Stimulated activated CD8-positive, alpha-beta memory T cell treated with anti-CD3 and anti-CD28 coated beads, Interleukin-7, amount 100 ng/mL, for 48 hours (primary cell): ENCODE measurements at places on chromosomes 6 and 20.

DNA sequence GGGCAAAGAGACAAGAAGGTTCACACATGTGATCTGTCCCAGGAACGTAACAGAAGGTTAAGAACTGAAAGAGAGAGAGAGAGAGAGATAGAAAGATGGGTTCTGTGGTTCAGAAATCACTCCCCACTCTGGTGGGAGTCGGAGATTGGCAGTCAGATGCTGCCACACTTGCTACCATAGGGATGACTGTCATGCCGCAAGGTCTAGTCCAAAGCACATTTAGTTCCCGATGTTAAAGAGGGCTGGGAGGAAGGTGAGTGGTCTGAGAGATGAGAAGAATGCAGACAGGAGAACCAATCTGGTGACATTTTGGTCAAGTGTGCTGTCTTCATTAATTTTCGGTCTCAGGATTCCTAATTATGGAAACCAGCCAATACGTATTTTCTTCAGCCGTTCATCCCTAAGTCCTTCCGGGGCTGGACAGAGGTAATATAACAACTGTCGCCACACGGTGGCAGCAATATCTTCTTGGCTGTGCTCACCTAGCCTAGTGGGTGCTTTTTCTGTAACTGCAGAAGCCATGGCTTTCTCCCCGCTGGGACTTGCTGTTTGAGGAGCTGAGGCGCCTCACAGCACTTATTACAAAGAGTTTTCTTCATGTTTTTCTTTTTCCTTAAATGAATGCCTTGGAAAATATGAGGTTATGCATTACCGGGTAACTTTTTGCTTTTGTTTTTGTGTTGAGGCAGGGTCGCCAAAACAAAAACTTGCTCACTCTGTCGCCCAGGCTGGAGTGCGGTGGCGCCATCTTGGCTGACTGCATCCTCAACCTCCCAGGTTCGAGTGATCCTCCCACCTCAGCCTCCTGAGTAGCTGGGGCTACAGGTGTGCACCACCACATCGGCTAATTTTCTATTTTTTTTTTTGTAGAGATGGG, 46.0 kb downstream of the SLC35D3 start:
- peak; percentile 20 for DNase-seq

DNA sequence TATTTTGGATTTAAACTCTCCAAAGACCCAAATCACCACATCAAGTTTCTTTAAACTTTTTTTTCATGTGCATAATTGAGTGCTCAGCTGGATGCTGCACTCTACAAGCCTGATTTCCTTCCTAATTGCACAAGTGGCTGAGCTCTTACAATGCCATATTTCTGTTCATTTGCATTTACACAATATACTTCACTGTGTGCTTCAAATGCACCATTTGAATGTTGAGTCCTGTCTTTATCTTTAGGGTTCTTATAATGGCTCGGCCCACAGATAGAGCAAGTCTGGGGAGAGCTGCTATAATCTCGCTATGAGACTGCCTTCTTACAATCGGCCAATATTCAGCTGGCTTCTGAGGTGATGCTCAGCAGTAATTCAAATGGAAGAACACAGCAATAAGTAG, 200.6 kb upstream of the MAP3K7 start:
- no peak for DNase-seq

DNA sequence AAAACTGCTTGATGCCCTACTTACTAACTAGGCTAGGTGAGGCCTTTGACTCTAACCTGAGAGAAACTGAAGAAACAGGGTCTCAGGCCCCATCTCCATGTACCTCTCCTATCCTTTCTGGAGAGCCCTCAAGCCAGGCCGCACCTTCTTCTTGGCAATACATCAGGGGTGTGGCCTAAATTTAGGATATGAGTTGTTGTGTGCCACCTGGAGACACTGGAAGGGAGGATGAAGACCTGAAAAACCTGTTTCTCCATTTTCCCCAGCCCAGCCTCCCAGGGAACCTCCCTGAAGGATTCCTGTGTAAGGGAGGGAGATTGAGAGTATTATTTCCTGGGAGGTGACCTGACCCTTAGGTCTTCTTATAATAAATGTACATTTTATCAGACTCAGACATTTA, 3.1 kb downstream of the LY6G6D start:
- DNase-seq: no peak

DNA sequence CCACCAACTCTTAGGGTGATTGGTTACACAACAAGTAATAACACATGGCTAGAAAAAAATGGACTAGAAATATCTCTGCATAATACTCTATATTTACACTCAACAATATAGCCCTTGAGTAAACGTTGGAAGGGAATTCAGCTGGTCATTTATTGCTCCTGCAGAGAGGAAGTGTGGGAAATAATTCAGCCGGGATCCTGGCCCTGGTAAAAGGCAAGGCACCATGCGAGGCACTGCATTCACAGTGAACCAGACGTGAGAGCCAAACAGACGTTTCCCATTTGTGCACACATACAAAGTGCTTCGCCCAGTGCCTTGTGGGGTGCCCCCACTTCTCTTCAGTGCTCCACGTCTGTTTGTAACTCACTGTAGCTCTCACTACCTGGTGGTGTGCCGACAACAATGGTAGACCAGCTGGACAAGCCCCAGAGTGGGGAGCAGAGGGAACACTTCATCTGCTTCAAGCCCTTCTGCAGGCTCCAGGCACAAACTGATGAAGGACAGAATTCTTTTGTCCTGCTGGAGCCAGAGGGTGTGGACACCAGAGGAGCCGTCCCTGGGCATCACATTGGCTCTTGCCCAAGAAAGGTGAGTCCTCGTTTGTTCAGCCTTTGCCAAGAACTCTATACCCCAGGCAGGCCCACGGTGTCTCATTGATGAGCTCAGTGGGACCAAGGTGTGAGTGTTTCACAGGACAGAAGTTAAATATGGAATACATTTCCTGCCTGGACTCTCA, 18.8 kb downstream of the SYNDIG1 start:
- no peak for DNase-seq

GRCh38 chr6:124968401-124968800, 6.2 kb downstream of the RNF217 start:
- no peak for DNase-seq

- DNase-seq: no peak
Measured at GRCh38 chr6:157235600-157236039, 87.7 kb downstream of the TMEM242 start.

- no peak for DNase-seq
Measured at GRCh38 chr6:168268755-168269154, 50.8 kb downstream of the DACT2 start.

DNA sequence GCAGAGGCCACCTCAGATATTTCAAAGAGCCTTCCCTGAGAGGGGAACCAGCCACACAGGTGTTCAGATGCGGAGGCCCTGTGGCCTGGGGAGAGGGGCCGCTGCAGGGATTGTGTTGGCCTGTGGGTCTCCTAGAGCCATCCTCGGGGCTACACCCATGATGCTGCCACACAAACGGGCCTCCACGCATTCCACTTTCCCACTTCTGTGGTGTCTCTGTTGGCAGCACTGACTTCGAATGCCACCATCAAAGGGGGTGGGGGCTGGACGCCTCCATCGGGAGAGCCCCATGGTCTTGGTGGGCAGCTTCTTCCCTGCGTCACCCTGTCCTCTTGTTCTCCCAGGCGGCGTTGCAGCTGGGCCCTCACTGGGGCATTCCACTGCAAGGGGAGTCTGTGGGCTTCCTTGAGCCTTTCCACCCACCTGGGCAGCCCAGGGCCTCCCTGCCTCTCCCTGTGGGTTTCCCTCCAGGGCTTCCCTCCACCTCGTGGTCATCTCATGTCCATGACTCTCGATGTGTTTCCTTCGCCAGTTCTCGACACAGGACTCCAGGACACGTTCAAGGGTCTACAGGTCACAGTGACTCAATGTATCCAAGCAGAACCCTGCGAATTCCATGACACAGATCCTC, 145.5 kb downstream of the ERMARD start:
- DNase-seq: no peak

DNA sequence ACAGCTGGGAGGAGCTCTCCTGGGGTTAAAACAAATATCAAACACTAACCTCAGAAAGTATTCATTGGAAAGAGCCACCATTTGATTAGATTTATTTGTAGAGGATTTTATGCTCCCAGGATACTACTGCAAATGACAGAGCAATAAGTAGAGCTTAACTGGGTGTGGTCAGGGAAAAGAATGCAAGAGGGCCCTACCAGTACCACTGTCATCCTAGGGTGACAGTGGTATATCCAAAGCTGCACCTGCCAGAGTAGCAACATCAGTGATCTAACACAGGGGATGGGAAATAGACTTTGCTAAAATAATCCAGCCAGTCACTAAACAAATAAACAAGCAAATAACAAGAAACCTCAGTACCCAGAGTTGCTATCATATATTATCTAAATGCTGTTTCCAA, 29.7 kb downstream of the ERGIC3 start:
- no peak for DNase-seq

GRCh38 chr6:96104910-96105309, 89.1 kb downstream of the FUT9 start:
- DNase-seq: no peak

DNA sequence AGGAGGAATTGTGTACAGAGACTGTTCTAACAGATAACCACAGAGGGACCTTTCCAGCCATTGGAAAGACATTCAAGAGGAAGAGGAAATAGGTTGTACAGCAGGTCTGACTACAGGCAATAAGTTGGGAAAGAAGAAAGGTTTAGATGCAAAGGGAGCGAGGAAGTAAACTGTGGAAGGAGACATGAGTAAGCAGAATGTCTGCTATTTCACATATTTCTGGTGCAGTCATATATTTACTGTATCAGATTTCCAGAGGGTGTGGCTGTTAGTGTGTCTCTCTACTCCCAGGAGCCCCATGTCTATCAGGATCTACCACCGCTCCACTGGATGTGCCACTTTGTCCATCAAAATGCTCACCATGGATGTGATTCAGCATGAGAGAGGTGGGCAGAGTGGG, 25.9 kb downstream of the MRS2 start:
- DNase-seq: no peak

DNA sequence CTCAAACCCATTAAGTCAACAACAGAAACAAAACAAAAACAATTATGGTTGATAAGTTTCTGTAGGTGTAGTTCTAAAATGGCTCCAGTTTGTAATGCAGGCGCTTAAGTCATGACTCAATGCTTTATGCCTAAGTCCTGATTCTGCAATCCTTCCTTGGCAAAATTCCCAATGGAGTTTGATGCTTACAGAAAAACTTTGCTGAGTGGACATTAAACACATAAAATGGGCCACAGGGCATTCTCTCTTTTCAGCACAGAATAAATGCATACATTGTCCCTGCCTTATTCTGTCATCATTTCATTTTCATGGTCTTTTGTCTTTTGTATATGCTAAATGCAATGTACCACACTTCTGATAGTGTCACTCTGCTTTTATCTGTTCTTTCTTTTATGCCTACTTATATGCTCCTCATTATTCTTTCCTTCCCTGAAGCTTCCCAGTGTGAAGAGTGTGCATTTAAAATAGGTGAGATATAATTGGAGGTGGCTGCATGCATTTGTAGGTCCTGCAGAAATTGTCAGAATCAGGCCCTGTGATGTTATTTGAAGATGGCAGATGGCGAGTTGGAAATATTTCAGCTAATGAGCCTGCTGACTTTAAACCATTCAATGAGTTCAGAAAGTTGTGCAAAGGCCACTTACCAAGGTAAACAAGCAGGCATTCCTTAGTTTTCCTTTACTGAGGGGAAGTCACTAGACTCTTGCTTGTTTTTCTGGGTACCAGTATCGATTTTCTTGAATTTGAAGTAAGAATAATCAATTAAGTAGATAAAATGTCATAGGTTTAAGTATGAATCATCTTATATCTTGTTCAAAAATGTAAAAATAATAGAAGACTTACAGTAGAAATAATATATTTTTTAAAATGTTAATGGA, 313.1 kb downstream of the TRDN start:
- DNase-seq: no peak

- DNase-seq: no peak
Measured at GRCh38 chr6:131765804-131766135, 42.0 kb upstream of the ENPP1 start.

DNA sequence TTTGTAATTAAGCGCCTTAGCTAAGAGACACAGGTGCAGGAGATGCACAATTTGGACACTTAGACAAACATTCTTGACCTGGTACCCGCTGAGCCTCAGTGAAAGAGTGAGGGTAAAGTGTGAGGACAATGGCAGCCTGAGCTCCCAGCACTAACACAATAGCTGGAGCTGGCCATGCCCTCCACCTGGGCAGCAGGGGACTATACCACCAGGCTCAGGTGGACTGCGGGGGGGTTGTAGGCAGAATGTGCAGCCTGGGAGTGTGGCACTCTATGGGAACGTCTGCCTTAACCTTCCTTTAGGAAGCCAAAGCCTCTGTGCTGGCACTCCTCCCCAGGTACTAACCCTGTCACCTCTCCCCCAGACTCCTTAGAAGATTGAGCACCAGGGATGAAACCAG, 23.6 kb downstream of the PRKN start:
- DNase-seq: no peak

- DNase-seq: no peak
Measured at GRCh38 chr20:8983478-8984345, 85.2 kb upstream of the PLCB4 start.

DNA sequence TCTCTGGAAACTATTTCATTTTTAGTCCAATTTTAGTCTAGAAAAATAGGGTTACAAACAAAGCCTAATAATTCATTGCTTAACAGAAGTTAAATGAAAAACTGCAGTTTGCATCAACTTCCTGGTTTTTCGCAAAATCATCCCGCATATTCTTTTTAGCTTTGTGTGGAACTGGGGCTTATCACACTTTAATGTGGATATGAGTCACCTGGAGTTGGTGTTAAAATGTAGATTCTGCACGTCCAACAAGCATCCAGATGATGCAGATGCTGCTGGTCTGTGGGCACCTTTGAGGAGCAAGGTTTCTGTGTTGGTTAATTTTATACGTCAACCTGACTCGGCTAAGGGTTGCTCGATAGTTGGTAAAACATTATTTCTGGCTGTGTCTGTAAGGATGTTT, 126.1 kb downstream of the PLCB4 start:
- no peak for DNase-seq

DNA sequence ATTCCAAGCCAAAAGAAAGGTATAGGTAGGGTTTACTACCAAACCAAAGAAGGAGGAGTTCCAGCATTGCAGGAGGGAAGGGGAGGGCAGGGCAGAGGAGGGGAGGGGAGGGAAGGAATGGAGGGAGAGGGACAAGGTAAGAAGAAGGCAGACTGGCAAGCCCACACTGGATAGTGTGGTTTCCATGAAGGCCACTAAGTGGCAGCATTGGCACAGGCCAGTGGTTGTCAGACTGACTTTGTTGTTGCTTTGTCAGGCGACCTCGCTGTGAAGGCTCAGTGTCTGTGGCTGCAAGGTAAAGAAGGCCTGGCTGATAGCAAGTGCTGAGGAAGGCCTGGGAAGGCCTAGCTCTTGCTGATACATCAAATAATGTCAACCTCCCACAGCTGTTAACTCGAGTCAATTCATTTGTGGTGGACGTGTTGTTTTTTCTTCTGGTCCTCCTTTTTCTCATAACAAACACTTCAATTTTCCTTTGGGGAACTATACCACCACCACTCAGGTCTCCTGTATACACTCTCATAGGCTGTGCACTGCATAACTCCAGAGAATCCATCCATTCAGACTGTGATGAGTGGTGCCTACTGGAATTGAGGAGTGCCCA, 7.7 kb upstream of the ZNF334 start:
- no peak for DNase-seq

DNA sequence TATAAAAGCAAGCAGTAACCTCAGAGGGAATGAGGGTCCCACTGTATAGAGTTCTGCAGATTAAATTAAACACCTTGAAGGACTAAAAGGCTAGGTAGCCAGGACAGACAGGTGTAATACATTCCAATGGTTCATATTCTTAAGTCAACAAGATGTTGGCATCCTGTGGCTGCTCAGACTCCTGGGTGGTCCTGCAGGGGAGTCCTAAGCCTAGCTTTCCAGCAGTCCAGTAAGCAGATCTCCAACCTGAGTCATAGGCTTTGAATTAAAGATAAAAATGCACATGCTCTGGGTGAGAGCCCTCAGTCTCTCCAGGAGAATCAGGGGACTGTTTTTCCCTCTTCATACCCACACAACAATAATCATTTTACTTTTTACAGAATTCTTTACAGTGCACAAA, 307.3 kb upstream of the SUPT3H start:
- no peak for DNase-seq
